Transverse colon (tissue), 4 donors: ENCODE measurements at places on chromosomes 5 and 9. TPM values are rescaled to one million over a fixed set of nuclear protein-coding genes. Genes with fewer than 3 reads are reported as not detected.

The ST8SIA4 gene
- 2.0 TPM for total RNA-seq

DNA sequence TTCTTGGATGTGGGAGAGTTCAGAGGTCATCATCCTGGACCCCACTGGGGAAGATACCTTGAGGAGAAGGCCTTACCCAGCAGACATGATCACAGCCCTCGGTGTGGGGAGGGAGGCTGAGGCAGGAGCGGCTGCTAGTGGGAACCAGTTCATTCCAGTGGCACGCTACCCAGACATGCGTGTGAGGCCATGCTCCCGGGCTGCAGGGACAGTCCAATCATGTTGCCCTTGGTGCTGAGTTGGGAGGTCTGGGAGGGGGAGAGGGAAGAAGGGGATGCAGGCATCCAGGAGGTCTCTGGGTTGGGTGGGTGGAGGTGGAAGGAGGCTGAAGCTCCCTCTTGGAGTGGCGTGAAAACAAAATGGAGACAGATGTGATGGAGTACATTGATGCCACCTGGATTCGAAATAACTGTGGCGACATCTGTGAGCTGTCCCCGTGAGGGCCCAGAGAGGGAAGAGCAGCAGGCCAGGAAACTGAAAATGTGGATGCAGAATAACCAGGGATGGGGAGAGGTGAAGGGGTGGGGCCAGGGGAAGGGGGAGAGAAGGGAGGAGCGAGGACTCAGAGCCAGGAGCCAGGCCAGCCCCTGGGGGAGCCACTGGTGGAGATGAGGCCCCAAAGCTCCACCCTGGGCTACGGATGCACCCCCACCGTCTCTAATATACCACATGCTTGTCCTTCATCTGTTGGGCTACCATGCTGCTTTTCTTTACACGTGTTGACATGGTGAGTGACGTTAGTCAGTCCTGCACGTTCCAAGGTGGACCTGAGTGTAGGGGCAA lies 16.2 kb downstream of the NDUFS6 start:
- no peak for DNase-seq

DNA sequence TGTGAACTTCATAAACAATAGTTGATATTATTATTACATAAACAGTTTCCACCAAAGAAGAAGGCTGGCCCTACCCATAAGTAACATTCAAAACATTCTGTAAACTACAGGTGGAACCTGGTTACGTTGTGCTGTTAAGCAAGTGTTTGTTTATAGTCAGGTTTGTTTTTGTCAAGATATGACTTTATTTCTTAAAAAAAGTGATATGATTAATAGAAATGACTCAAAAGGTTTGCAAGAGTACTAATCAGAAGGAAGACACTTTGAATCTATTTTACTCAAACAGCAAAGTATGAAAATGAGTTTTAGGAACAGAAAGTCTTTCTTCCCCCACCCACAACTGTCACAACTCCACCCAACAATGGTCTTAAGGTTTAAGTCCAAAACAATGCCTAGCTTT lies 220.8 kb downstream of the PLK2 start:
- DNase-seq, result no peak

DNA sequence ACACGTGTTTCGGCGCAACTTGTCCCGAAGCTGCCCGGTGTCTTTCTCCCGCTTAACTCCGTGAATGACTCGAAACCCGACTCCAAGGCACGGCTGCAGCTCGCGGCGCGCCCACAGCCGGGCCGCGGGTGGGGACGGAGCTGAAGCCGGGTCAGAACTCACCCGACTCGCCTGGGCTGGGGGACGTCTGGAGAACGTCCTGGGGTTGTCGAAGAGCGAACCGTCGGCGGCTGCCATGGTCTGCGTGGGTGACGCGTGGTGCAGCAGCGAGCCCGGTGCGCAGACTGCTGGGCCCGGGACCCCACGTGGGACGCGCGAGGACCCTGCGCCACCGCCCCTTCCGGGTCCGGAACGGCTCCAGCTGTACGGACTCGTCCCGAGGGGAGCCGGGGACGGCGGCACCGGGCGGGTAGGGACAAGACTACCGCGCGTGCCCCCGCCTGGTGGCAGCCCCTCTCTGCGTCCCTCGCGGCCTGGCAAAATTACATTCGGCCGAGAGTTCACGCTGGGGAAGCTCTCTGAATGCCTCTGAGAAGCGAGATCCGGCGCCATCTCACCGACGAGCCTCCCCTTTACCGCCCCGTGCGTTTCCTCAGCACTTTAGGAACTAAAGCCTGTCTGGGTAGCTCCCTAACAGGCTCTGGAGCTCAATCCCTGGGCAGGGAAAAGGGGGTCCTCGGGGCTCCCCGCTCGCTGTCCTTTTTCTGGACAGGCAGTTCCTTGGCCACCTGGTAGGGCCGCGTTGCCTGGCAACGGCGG lies at the start of gene DDX31:
Gene DDX31, minus strand, starts transcription at position 286 of the 759 bp plus-strand sequence. Its CDS starts 49 bp downstream, at position 237.
- peak; percentile 87 for DNase-seq

DNA sequence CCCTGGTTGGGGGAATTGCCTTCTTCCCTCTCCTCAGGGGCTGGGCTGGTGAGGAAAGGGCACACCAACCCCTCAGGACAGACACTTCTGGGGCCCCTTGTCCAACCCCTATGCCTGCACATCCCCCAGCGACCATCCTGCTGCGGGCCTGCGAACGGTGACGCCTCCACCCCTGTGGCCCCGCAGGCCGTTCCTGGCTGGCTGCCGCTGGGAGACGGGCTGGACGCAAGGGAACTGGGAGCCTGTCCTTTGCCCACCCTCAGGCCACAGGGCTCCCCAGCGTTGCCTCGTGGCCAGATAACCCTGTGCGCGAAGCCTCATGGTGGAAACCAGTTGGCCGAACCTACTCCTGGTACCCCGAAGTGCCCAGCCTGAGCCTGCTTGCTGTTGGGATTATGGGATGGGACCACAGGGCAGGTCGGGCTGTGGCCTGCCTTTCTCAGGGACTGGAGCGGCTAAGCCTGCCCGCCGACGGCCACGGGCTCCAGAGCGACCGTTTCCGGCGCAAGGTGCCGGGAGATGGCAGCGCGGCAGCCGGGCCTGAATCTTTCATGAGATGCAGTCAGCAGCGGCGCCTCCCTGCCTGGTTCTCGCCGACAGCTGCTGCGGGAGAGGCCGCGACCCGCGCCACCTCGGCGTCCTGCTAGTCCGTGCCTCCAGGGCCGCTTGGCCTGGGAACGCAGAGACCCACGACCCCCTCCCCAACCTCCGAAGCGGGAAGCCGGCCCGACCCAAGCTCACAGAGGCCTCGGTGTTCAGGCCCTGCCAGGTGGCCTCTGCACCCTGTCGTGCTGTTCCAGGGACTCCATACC lies 6.5 kb upstream of the PITX1 start:
- DNase-seq, result no peak

- peak; percentile 37 for DNase-seq
Observed at GRCh38 chr9:101848485-101848919, 110.1 kb upstream of the GRIN3A start.

GRCh38 chr9:87684627-87685219 lies 41.2 kb upstream of the CTSL start:
- peak; percentile 72 for DNase-seq
